ENCODE measurements at places on chromosomes 5 and 9.
A peak's percentile ranks its signal among the peaks of the same experiment; 100 is the strongest.

DNA sequence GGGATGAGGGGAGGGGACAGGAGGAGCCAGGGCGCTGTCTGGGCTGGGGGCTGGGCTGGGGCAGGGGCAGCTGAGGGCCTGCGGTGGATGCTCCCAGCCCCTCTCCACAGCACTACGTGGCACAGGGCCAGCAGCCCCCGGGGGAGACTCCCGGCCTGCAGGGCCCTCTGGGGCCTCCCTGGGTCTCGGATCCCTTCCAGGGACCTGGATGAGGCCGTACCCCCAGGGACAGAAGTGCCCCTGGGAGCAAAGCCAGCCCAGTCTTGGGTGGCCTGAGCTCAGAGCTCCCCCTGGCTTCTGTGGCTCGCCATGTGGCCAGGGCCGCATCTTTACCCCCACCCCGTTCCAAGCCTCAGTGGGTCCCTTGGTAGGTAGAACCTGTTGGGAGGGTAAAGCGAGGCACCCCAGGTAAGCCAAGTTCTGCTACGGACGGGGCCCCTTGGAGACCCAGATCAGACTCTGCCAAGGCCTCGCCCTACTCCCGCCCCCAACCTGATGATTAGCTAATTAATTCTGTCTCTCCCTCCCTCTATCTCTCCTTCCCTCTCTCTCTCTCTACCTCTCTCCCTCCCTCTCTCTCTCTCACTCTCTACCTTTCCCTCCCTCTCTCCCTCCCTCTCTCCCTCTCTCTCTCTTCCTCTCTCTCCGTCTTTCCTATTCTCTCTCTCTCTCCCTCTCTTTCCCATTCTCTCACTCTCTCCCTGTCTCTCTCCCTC, 24.3 kb downstream of the KCNT1 start:
- no peak for DNase-seq

DNA sequence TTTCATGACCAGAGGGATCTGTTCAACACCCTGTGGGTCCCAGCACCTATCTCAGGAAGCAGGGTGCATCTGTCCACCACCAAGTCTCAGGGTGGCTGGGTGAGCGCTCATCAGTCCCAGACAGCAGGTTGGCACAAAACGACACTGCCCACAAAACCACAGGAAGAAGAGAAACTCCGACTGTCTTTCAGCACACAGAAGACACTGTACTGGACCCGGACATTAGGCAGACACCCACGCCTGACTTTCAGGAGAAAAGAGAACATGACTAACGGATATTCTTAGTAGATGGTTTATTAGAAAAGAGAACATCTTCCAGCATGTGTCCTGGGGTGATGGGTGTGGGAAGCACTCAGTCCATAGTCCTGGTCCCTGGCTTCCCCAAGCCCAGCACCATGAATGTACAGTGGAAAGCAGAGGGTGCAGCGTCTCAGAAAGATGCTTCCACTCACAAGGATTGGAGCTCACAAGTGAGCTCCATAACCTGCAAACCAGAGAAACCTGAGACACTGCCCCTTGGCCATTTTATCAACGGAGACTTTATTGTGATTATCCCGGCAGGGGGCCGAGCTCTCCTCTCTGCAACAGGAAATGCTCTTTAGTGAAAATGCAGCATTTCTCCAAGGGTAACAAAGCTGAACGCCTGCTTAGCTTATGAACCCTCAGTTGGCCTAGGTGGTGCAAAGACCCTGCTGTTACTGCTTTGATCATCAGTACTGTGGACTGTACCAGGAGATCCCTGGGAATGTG, 35.8 kb upstream of the LCP2 start:
- peak; percentile 47 for DNase-seq

DNA sequence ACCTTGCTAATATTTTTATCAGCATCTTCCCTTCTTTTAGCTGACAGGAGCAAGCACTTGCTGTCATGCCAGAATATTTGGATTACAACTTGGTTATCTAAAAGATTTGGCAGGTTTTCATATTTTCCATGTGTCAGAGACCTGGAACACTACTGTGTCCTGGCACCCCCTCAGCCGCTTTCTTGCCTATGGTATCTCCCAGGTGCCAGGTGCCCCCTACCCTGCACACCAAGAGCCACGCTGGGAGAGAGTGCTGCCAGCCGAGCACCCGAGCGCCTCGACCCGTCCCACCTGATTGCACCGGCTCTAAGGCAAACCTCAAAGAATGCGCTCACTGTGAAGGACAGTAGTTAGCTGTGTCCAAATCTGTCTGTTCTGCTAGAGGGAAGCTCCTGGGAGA, 84.8 kb downstream of the GTF3C4 start:
- DNase-seq, result no peak

GRCh38 chr5:14893381-14893780, 21.8 kb upstream of the ANKH start:
- no peak for DNase-seq

DNA sequence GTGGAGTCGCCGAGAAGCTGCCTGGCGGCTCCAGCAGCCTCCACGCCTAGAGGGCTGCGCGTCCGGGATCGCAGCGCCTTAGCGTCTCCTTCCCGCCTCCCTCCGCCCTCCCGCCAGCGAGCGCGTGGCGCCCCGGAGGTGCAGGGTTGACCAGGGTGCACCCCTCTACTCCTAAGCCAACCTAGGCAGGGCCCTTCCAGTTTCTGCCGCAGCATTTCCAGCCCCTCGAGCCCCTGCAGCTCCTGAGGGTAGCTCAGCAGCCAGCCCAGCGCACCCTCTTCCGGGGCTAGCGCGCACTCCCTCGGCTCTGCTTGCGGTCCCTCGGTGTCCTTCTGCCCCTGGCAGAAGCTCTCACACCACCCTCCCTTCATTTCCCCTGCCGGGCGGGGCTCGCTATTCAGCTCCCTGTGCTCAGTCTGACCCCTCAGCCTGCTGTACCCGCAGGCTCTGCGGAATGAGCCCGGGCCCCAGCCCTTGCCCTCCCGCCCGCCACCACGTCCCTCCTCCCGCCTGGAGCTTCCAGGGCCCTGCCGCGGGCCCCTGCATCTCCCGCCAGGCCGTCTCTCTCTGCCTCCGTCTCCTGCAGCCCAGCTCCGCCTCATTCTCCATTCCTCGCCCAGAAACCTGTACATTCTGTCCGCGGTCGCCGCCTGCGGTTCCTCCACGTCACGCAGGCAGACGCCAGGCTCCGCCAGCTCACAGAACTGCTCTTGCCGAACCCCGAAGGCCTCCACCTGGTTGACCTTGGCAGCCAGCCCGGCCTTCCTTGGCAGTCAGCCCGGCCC, 61.8 kb downstream of the SPATA31C2 start:
- peak; percentile 5 for DNase-seq

GRCh38 chr5:98593418-98593817, 180.0 kb upstream of the RGMB start:
- DNase-seq, result no peak

DNA sequence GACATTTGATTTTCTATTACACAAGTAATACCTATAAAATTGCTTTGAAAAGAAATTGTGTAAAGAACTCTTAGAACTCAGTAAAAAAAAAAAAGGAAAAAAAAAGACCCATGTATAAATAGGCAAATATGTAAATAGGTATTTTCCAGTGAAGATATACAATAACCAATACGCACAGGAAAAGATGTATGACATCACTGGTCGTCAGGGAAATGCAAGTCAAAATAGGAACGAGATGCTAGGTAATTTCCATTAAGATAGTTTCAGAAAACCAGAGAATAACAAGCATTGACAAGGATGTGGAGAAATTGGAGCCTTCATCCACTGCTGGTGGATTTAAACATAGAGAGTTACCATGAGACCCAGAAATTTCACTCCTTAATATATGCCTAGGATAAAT, 708.8 kb downstream of the MTRR start:
- DNase-seq, result no peak

DNA sequence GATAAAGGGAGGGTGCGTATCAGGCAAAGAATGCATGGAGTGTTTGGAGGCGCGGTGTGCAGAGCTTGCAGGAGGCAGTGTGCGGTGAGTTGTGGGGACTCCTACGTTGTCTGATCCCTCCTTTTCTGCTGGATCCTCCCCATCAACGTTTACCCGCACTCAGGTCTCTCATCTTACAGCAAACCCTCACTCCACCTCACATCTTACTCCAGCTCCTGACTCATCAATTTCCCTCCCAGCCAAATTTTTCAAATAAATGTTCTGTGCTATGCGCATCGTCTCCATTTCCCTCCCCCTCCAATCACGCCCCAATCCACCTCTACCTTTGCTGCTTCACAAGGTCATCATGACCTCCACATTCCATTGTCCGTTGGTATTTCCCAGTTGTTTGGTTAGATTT, 138.9 kb upstream of the KLF4 start:
- DNase-seq, result no peak

- DNase-seq, result no peak
These were observed 379.5 kb downstream of the CDH18 start for GRCh38 chr5:19608444-19609002.

Data from activated T-helper 9 cell treated with anti-CD3 and anti-CD28 coated beads, Interleukin-2, amount 50 U/mL, for 16 hours (primary cell).